Calu3 (cell line): ENCODE measurements at places on chromosomes 4 and X. TPM values are rescaled to one million over a fixed set of nuclear protein-coding genes. Genes with fewer than 3 reads are reported as not detected.

Gene PAGE2
- not detected in 2 replicates for total RNA-seq

Gene PPAT
- 28.9 and 31.2 TPM in 2 replicates for total RNA-seq

Gene ATP1B4
- not detected in 2 replicates for total RNA-seq

Gene SLC10A6
- total RNA-seq, result not detected in 2 replicates

- no peak for DNase-seq
Observed at GRCh38 chr4:44351069-44351468, 97.5 kb downstream of the KCTD8 start.
